ENCODE measurements at places on chromosomes 5 and 9. TPM values are rescaled to one million over a fixed set of nuclear protein-coding genes. Genes with fewer than 3 reads are reported as not detected.

DNA sequence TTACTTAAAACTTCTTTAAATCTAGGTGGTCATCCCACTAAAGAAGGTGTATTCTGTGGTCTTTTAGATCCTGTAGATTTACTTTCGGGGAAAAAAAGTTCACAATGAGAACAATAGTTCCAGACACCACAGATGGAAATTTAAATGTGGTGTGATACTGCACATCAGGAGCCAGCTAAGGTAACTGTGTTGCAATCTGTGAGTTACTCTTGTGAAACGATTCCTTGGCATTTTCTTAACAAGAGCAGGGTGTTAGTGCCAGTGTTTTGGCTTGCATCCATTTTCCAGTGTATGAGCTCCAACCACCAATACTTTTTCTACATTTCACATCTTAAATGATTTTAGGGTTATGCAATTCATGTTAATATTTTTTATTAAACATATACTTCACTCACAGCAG is 674.5 kb downstream of the CETN3 start:
- no peak for DNase-seq

DNA sequence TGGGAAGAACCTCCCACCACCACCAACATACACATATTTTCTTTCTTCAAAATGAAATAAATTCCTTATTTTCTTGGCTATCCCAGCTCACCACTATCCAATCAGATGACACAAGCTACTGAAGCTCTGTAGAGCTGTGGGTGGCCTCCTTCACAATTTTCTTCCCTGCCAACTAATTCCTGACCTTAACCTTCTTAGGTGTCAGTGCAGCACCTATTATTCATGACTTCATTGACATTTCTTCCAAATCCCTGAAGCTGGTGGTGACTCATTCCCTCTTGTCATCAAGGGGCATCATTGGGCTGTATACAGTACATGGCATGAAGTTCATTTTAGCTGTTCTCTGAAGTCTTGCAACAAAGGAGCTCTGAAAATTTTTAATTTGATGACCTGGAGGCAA is 42.0 kb upstream of the ADRA1B start:
- DNase-seq = no peak

GRCh38 chr5:68214482-68215207 is 911 bp upstream of the PIK3R1 start:
- DNase-seq = no peak

- DNase-seq = no peak
Observed at GRCh38 chr9:138007566-138007917, 130.0 kb downstream of the CACNA1B start.

DNA sequence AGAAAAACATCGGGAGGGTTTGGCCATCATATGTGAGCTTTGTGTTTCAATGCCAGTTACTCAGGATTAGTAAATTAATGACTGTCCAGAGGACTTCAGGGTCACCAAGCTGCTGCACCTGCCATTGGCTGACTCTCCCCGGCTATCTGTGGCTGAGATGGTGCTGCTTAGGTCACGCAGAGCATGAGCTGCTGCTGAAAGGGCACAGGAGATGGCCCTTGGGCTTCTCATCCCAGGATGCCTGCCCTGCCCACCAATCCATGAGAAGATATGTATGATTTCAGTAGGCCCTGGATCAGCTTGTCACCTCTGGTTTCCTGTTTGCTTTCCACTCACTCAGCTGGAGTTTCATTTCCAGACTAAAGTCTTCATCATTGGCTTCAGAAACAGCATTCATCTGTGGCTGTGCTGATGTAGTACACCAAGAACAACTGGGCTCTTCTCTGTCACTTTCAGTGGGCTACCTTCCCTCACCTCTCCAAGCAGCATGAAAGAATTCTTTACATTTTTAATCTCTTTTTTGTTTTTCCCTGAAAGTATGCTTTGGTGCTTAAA is 2.4 kb upstream of the CATSPER3 start:
- no peak for DNase-seq

DNA sequence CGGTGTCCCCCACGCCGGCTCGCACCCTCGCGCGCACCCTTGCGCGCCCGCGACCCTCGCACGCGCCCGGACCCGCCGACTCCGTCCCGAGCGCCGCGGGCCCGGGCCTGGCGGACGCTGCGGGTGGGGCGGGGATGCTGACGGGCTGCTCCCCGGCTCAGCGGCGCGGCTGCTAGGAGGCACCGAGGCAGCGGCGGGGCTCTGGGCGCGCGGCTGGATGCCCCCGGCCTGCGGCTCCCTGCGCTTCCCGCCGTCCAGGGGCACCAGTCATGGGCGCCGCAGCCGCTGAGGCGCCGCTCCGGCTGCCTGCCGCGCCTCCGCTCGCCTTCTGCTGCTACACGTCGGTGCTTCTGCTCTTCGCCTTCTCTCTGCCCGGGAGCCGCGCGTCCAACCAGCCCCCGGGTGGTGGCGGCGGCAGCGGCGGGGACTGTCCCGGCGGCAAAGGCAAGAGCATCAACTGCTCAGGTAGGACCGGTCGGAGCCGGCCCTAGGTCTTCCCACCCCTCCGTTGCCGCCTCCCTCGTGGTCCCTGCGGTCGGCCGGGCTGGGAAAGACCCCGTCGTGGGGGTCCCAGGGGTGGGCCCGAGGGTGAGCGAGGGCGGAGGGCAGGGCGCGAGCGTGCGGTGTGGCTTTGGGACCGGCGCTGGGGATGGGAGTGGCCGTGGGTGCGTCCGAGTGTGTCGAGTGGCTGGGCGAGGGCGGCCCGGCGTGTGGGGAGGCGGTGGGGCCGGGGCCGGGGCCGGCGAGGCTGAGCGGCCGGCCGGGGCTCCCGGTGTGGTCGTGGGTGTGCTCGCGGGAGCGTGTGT is 530 bp downstream of the TMEFF1 start:
- DNase-seq = peak; percentile 14

The STARD4 gene
- total RNA-seq = 33.7 TPM
